Hematopoietic multipotent progenitor cell (in vitro differentiated cells): ENCODE measurements at places on chromosomes 3 and 15. TPM values are rescaled to one million over a fixed set of nuclear protein-coding genes. Genes with fewer than 3 reads are reported as not detected.
A peak's percentile ranks its signal among the peaks of the same experiment; 100 is the strongest.

SLC12A1 gene
- not detected for total RNA-seq

GRCh38 chr3:181930105-181930504 is 218.4 kb downstream of the SOX2 start:
- no peak for DNase-seq

DNA sequence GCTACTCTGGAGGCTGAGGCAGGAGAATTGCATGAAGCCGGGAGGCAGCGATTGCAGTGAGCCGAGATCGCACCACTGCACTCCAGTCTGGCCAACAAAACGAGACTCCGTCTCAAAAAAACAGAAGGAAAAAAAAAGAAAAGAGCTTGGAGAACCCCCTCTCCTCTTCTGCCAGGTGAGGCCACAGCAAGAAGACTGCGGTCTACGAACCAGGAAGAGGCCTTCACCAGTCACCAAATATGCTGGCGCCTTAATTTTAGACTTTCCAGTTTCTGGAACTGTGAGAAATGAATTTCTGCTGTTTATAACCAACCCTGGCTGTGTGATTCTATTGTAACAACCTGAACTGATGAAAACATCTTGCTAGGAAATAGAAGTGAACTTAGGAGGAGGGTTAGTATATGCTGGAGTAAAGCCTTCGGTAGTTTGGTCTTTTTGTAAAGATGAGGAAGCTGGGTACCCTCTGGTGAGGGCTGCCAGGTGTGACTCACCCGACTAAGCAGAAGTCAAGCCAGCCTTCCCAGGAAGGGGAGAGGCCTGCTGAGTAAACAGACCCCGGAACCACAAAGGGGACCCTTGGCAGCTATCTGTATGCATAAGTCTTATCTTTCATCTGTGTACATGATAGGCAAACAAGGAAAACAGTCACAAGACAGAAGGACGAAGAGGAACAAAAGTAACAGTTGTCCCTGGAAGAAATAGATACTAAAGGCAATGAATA is 78.7 kb downstream of the KLF13 start:
- peak; percentile 79 for DNase-seq

MASP1 gene
- under 0.01 TPM for total RNA-seq

DUOX1 gene
- under 0.01 TPM for total RNA-seq

GRCh38 chr15:53836618-53837017 is 77.2 kb upstream of the WDR72 start:
- DNase-seq = no peak

DNA sequence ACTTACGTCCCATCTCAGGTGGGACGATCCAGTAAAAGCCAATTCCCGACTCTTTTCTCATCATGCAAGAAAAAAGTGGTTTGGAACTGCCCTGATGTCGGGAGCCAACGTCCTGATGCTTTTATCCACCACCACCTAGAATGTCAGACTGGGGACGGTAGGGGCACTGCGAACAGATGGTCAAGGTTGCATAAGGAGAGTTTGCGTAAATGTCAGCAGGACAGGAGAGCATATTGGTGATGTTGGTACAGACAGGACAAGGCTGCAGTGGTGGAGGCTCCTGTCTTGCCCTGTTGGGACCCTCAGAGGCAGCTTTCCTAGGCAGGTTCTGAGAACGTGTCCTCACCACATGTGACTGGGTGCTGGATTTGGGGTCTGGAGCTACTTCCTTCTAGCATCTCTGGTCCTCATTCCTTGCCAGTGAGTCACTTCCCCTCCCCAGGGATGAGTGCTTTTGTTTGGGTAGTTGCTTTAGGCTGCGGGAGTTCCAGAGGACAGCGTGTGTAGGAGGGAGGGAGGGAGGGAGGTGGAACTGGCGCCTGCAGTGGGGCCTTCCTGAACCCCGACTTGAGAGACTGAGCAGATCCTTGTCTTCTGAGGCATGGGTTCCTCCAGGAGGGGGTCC is 21.0 kb downstream of the THSD4 start:
- DNase-seq = no peak

DNA sequence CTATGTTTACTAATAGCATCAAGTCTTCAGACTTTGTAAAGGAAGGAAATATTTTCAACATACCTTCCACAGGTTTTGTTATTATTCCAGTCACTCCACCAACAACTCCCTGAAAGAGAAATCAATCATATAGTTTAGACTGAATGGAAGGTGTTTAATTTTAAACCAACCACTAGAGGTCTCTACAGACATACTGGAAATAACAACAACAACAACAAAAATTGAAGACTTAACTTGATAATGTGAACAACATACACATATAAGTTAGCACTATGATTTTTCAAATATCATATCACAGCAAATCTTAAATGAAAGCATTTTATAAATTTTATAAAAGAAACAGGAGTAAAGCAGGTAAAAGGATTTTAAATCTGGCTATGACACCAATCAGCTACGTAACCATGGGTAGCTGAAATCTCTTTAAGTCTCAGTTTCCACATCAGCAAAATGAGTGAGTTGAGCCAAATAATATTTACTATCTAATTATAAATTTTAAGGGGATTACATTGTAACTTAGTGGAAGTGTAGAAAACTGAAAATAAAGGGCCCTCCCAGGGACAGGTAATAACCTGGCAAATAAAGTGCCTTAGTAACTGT is 188.2 kb downstream of the VPS13C start:
- DNase-seq = no peak

DNA sequence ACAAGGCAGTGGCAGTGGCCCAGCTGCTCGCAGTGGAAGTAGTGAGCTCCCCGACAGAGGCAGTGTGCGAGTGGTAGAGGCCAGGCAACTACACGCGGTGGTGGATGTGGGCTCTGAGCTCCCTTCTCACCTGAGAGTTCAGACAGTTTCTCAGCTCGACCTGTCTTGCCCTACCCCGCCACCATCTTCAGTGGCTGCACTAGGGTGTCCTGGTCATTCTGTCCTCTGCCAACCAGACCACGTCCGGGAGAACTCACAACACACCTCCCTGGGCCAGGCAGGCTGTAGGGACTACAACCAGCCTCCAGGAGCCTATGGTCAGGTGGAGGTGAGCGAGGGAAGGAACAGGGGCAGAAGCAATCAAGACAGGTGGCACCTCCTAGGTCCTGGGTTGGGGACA is 106.3 kb upstream of the SMAD3 start:
- DNase-seq = no peak

GRCh38 chr3:76083992-76084391 is 298.6 kb upstream of the ZNF717 start:
- DNase-seq = no peak

DNA sequence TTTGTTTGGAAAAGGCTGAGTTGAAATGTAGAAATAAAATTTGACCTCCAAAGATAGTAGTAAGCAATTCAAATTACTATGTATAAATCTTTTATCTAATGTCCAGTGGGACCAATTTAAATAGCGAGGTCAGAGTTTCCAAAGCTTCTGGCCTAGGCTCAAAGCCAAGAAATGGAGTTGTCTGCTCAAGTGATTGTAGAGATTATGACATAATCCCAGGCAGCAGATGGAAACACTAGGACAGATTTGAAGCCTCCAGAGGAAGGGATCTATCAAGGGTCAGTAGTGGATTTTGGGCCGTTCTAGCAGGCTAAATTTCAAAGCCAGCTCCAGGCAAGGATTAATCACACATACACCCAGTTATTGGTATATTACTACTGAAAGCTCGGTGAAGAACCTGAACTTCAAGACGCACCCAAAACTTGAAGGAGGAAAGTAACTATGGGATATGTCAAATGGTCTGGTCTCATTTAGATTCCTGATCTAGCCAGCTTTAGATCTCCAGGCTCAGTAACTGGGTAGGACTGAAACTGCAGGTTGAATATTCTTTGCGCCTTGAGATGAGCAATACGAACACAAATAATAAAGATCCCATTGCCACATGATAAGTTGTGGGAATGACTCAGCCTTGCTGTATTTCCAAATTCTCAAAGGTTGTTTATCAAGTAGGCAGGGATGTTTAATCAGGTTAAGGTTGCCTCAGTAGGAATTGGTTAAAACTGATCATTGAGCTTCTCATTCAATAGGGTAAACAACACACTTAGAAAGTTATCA is 30.9 kb upstream of the ARRDC4 start:
- no peak for DNase-seq

GRCh38 chr3:12392101-12392878 is 92.0 kb upstream of the TSEN2 start:
- no peak for DNase-seq

DNA sequence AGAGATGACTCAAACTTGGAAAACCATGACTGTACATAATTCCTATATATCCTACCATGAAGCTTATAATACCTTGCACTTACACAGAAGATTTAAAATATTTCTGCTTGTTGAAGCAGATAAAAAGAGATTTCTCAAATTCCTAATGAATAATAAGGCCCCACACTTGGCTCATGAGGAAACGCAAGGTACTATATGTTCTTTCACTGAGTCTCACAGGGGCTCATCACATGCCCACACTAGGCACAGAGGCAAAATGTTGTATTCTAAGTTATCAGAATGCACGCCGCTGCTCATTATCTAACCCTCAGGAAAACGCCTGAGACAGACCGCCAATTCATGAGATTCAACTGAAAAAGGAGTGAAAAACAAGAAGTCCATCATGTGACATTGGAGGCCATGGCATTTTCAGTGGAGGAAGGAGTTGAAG is 5.6 kb downstream of the MYO1E start:
- DNase-seq = no peak

MORC1 gene
- total RNA-seq = under 0.01 TPM

GRCh38 chr3:16332904-16333426 is 68.0 kb downstream of the OXNAD1 start:
- DNase-seq = no peak

DNA sequence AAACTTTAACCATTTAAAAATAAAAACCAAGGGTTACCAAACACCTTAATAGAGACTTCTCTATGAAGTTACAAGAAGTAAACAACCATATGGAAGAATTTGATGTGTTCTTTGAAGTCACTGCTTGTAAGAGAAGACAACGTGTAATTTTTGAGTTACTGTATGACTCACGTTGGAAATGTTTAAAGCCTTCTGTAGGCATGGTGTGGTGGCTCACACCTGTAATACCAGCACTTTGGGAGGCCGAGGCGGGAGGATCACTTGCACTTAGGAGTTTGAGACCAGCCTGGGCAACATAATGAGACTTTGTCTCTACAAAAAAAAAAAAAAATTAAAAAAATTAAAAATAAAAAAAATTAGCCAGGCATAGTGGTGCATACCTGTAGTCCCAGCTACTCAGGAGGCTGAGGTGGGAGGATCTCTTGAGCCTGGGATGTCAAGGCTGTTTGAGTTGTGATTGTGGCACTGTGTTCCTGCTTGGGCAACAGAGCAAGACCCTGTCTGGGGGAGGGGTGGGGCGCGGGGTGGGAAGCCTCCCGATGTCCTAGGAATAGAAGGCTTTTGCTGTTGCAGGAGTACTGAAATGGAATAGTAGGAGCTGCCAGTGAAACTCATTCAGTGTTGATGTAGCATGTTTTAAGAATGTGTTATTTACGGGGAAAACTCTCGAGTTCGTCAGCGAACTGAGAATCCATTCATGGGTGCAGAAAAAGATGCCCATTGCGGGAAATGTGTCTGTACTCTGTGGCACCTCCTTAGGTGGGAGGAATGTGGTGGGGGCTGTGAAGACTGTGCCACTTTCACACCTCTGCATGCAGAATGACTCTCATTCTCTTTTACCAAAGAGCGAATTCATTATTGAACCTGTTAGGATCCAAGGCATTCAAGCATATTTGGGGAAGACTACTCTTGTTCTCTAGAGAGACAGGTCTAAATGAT is 134.2 kb downstream of the FNDC3B start:
- no peak for DNase-seq

DNA sequence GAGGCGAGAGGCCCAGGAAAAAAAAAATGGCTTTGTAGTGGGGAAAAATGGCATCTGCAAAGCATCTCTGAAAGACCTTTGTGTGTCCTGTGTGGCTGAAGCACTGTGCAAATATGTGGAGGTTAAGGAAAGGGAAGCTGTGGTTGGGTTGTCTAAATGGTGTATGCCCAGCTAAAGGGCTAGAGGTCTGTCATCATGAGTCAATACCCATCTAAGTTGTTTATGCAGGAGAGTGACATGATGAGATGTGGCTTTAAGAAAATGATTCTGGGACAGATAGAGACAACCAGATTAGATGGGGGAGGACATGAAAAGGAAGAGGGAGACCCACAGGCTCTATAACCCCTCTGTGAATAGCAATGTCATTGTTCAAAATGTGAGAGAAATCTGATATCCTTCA is 280.7 kb downstream of the MFSD1 start:
- no peak for DNase-seq

DNA sequence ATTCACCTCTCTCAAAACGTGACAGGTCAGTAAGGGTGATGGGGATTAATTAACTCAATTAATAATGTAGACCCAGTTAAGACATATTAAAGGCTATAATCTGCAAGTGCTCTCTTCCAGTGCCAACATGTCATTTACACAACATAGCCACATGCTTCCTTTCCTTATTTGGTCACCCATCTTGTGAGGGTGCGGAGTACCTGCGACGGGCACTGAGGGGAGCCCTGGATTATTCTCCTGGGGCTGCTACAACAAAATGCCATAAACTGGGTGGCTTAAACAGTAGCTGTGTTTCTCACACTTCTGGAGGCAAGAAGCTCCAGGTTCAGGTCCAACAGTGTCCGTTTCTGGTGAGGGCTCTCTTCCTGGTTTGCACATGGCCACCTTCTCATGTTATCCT is 157.4 kb upstream of the LRTM1 start:
- no peak for DNase-seq

- DNase-seq = no peak
These were observed 45.1 kb upstream of the LPP start for GRCh38 chr3:188108703-188109412.

CORO2B gene
- under 0.01 TPM for total RNA-seq

DNA sequence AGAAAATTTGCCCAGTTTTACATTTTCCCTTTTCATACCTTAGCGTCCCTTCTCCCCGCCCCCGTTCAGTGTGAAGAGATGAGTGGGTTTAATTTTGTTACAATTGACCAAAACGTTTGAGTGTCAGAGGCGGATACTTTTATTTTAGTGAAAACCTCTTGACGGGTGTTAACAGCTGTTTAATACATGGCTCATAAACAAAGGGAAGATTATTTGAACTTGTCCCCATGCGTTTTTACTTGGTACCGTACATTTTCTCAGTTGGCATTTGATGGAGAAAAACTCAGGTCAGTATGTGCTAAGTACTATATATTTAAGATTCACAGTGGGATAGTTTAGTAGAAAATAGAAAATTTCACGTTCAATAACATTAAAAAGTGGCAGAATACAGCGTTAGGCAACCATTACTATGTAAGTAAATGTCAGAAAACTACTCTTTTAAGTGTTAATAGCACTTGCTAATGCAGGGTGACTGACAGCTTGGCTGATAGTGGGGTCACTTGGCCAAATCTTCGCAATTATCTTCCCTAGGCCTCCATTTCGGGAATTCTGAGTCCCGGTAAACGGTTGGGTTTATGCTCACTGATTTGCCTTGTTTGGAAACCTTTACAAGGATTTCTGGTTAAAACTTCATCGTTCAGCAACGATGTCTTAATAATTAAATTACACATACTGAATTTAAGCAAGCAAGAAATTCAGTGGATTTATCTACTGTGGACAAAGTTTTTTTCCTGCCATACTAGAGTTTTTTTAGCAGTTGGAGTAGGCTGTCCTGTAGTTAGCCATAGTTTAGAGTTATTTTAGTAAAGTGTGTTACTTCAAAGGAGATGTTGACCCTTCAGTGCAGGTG is 4.8 kb downstream of the CHD2 start:
- DNase-seq = no peak

GRCh38 chr15:32781781-32782180 is 64.0 kb downstream of the GREM1 start:
- no peak for DNase-seq

NMNAT3 gene
- 28.8 TPM for total RNA-seq
